Astrocyte of the spinal cord (primary cell): ENCODE measurements at places on chromosomes 7 and 10.

DNA sequence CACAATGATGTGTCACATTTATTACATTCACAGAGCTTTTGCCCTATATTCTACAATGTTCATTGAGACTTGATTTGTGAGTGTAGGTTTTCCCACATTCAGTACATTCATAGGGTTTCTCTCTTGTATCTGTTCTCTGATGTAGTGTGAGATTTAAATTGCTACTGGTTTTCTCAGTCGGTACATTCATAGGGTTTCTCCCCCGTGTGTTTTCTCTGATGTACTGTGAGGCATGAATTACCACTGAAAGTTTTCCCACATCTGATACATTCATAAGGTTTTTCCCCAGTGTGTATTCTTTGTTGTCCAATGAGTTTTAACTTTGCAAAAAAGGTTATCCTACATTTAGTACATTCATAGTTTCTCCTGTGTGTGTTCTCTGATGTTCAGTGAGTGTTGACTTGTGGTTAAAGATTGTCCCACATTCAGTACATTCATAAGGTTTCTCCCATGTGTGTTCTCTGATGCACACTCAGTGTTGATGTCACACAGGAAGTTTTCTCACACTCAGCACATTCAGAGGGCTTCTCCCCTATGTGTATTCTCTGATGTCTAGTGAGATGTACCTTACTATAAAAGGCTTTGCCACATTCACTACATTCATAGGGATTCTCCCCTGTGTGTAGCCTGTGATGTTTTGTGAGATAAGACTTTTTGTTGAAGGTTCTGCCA is 63.0 kb downstream of the ZNF248 start:
- DNase-seq = no peak

DNA sequence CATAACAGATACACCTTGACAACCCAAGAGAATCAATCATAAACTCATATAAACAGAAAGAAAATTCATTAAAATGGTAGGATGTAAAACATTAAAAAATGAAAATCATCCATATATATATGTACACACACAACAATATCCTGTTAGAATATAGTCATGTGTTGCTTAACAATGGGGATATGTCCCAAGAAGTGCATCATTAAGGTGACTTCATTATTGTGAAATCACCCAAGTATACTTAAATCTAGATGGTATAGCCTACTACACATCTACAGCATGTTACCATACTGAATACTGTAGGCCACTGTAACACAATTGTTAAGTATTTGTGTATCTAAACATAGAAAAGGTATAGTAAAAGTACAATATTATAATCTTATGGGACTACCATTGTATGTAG is 115.8 kb upstream of the TMEM168 start:
- no peak for DNase-seq

- no peak for DNase-seq
Measured at GRCh38 chr7:19296617-19297016, 151.4 kb upstream of the FERD3L start.

DNA sequence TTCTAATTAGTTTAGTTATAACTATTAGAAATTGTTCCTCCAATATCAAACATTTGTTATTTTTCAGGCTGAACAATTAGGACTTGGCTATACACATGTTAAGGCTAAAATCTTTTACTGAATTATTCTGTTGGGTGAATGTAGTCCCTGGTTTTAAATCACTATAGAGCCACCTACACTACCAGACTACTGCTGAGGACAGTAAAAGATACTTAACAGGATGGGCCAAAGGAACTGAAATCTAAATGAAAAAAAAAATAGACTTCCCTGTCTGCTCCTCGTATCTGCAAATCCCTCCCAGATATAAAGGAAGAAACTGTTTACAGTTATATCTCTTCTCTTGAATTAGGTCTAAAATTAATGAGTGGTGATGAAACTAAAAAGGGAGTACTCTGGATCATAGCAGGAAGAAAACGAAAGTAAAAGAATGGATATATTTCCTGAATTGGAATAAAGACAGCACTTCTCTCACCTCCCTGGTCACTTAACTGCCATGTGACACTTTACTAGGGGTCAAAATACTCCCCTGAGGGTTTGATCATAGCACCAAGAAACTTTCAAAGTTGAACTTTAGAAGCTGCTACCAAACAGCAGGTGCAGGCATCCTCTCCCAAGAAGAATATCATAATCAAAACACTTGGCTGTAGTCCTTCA is 12.7 kb downstream of the FBXW4 start:
- DNase-seq = peak; percentile 14

- DNase-seq = no peak
Measured at GRCh38 chr10:82091413-82091812, 216.4 kb downstream of the NRG3 start.

GRCh38 chr7:133771788-133772419 is 355.2 kb upstream of the LRGUK start:
- no peak for DNase-seq

GRCh38 chr7:127059475-127059874 is 193.3 kb downstream of the GRM8 start:
- no peak for DNase-seq

GRCh38 chr10:132868995-132869394 is 73.4 kb downstream of the CFAP46 start:
- DNase-seq = no peak

GRCh38 chr10:91709394-91709798 is 76.5 kb upstream of the PPP1R3C start:
- DNase-seq = peak; percentile 55

GRCh38 chr10:98457721-98458120 is 11.0 kb upstream of the HPS1 start:
- no peak for DNase-seq

DNA sequence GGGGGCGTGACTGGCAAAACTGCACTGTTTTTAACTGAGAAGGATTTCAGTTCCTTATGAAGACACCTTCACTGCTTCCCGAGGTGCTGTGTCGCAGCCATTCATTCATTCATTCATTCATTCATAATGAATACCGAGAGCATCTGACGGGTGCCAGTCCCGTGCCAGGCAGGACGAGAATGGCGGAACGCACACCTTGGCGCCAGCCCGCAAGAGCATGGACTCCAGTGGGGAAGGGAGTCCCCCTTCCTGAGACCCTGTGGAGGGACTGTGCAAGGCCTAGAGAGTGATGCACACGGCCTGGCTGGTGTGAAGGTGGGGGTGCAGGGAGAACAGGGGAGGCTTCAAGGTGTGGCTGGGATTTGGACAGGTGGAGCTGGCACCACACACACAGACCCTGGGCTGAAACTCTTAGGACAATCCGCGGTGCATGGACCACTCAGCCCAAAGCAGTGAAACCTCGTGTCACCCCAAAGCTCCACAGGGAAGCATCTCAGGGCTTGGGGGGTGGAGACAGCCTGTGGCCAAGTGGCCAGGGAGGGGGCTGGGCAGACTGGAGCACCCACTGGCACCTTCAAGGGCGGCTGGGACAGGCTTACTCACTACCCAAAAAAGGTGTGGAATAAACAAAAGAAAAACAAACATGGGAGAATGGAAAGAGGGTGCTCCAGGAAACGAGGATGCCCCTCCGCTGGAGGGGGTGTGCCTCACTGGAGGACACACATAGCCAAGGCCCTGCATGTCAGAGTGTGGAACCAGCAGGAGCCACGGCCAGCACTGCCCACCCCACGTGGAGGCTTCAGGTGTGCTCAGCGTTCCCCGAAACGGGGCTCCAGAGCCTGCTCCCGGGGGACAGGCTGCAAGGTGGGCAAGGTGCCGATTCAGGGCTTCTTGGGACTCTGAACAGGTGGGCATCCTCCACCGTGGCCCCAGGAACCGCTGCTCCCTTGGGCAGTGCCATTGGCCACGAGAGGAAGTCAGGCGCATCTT is 37.7 kb downstream of the EBF3 start:
- no peak for DNase-seq

DNA sequence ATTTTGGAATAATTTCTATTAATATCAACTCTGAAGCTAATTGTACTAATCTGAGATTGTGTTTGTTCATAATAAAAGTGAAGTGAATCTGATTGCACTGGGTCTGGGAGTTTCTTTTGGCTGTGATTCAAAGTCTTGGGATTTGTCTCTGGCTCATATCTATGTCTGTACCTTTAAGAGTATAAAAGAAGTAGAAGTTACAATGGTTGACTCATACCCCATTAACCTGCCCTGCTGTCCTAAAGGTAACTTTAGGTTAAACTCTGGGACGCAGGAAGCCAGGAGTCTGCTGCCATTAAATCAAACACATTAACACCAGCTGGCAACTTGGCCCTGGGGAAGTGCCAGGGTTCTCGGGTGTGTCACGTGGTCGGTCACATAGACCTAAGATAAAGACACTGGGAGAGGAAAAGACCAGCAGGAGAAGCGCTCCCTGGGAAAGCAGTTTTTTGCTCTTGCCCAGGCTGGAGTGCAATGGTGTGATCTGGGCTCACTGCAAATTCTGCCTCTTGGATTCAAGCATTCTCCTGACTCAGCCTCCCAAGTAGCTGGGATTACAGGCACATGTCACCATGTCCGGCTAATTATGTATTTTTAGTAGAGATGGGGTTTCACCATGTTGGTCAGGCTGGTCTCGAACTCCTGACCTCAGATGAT is 17.8 kb downstream of the SCD start:
- DNase-seq = peak; percentile 92

- DNase-seq = no peak
Measured at GRCh38 chr7:50456371-50457123, 6.4 kb upstream of the FIGNL1 start.

DNA sequence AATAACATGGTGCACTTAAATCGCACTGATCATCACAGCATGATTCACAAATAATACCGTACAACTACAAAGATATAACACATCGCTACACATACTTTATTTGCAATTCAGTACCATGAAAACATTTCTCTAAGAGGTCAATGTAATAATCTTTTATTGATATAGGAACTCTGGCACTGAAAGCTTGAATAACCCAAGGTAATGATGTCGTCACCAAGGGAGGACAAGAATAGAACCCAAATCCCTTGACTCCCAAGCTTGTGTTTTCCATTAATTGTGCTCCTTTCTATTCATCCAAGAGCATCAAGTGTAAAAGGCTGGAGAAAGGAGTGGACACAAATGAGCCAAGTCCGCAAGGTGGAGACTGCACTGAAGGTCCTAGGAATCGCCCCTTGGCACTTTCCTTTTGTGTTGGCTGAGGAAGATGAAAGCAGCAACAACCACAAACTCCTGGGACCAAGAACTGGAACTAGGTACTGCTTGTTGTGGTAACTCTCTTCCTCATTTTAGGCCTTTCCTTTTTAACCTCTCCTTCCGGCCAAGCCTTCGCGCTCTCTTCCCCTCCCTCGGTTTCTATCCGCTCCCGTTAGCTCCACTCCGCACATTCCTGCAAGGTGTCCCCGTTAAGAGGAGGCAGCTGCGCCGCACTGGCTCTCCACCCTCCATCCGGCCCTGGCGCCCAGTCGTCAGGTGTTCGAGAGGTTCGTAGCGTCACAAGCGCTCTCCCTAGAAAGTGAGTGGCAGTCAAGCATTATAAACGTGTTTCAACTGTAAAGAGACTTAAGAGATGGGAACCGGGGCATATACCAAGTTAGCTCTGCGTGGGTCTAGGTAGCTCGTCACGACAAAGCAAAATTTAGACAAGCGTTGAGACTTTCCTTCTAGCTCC is 1.0 kb upstream of the CBLL1 start:
- no peak for DNase-seq

DNA sequence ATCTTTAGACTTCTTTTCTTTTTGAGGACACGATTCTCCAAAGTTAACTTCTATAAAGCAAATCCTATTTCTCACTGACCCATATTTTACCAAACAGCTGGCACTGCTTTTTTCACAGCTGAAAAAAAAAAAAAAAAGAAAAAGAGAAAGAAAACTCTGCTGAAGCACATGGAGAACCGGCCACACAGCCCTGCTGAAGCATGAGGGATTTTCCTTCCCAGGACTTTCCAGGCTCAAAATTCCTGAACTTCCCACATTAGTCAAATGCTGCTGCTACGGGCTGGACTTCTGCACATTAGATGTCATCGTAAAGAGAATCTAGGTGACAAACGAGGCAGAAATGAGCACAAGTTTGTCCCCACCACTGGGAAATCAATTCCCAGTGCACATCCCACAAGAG is 25.2 kb downstream of the HIPK2 start:
- no peak for DNase-seq

DNA sequence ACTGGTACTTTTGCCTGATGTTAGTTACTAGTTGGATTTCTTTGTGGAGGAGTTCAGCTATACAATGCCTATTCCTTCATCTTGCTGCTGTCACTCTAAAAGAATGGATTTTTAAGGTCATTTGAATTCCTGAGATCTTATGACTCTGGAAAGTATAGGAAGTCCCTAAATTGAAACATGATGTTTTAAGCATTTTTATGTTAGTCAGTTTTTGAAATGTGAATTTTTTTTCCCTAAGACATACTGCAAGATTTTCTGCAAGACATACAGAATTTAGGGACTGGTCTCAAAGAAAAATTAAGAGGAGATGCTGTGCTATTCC is 355.8 kb downstream of the SUGCT start:
- DNase-seq = no peak

DNA sequence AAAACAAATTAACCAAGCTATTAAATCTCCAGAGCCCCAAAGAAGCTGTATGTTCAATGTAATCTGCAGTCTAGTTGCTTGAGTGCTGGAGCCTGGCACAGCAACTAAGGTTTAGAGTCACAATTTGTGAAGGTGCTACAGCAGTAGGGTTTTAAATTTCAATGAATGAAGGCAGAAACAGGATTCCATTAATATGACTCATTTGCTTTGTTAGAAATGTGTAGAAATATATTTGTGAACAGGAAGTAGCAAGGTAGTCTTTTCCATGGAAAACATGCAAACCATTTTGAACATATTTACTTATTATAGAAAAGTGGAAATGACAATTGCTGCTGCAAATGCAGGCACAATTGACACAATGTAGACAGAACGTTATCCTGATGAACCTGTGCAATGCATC is 149.0 kb upstream of the STEAP4 start:
- DNase-seq = peak; percentile 3

- DNase-seq = no peak
Measured at GRCh38 chr10:109187677-109188076, 735.6 kb downstream of the XPNPEP1 start.

GRCh38 chr10:120538091-120538490 is 81.1 kb downstream of the PLPP4 start:
- no peak for DNase-seq

DNA sequence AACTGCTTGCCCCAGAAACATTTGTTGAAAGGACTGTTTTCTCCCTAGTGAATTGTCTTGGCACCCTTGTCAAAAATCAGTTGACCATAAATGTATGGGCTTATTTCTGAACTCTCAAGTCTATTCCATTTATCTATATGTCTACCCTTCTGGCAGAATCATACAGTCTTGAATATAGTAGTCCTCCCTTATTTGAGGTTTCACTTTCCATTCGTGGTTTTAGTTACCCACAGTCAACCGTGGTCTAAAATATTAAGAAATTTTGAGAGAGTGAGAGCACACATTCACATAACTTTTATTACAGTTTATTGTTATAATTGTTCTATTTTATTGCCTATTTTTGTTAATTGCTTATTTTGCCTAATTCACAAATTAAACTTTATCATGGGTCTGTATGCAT is 17.4 kb upstream of the CEP41 start:
- DNase-seq = no peak

DNA sequence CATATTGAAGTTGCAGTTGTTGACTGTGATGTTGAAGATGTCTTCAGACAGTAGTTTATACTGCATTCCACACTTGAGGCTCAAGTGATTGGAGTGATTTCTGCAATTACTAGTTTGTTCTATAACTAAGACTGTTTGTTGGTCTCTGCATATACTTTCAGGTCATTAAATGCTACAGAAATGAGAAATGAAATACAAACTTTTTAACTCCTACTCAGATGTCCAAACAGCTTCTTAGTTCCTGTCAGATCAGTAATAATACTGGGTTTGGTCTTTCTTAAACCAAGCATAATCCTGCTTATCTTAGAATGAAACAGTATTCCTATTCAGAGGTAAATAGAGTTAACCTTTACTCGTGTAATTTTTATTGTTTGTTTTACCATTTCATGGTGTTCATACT is 115.9 kb downstream of the CCNY start:
- DNase-seq = no peak
